ENCODE measurements at places on chromosomes 2 and 18.
A peak's percentile ranks its signal among the peaks of the same experiment; 100 is the strongest.

DNA sequence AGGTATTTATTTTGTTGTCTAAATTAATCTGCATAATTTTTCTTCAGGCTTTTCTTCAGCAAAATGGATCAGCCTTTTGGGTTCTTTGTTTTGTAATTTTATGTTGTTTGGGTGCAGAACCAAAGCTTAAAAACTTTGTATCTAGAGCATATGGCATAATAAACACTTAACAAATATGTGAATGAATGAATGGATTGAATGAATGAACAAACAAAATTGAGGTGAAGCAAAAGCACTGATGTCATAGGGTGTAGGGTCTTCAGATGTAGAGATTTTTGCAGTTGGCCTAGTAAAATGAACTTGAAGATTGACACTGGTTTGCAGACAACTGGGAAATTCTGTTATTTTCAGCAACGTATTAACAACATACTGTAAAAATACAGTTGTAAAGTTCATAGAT, 17.3 kb downstream of the VAPA start:
- DNase-seq = no peak

GRCh38 chr2:197919487-197919886, 115.1 kb downstream of the PLCL1 start:
- no peak for DNase-seq

DNA sequence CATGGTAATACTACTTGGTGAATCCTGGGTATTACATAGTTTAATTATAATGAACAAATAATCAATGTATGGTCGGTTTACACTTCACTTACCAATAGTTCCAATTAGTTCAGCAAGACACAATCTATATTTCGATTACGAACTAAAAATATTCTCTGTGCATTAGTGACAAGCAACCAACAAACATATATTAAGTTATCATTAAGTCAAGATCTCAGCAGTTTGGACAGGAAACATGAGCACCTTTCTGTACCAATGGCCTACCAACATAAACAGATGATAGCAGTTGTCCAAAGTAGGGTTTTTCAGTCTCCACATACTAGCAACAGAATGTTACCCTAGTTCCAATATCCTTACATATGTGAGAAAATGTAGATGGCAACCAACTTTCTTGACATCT, 32.8 kb downstream of the RTN4 start:
- DNase-seq = no peak

GRCh38 chr2:52572469-52572894, 1195.1 kb upstream of the CHAC2 start:
- no peak for DNase-seq

DNA sequence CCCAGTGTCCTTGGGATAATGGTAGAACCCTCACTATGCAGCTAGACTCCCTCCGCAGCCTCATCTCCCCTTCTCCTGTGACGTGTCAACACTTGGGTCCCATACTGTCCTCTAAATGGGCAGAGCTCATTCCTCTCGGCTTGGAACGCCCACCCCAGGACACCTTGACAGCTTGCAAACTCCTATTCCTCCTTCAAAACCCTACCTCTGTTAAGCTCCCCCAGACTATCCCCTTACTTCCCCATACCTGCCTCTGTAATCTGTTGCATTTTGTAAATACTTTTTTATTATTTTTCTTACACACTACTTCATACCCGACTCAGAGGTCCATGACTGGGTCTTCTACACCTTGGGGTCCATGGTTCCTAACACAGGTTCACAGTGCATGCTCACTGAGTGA, 28.0 kb downstream of the STEAP3 start:
- no peak for DNase-seq

- DNase-seq = no peak
These were observed 331.1 kb downstream of the PLCL1 start for GRCh38 chr2:198135481-198135934.

- peak; percentile 77 for DNase-seq
These were observed 171.5 kb downstream of the CELF4 start for GRCh38 chr18:37393945-37394609.

DNA sequence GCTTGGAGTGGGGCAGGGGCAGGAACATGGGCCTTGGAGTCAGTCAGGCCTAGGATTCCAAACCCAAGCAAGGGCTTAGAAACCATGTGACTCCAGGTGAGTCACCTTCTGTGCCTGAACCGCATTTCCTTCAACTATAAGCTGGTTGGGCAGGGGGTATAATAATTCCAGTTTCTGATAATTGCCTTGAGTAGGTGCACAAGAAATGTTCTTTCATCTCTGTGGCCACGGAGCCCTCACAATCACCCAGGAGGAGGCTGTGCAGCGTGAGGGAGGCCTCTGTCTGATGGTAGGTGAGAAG, 112.1 kb upstream of the HAAO start:
- no peak for DNase-seq

DNA sequence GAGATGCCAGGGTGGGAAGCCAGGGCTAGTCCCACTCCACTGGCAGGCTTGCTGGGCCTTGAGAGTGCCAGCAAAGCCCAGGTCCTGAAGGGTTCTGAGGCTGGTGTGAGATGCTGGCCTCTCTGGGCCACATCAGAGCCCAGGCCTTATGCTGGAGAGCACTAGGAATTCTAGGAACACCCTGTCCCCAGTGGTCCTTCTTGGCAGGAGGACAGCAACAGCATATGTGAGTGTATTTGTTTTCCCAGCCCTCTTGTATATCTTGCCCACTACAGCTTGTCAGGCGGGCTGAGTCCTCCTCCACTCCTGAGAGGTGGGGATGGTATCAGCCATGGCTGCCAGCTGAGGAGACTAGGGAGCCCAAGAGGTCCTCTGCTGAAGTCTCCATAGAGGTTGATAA, 327.0 kb downstream of the PDE11A start:
- no peak for DNase-seq

- DNase-seq = no peak
These were observed 25.3 kb downstream of the ITM2C start for GRCh38 chr2:230889911-230890601.

DNA sequence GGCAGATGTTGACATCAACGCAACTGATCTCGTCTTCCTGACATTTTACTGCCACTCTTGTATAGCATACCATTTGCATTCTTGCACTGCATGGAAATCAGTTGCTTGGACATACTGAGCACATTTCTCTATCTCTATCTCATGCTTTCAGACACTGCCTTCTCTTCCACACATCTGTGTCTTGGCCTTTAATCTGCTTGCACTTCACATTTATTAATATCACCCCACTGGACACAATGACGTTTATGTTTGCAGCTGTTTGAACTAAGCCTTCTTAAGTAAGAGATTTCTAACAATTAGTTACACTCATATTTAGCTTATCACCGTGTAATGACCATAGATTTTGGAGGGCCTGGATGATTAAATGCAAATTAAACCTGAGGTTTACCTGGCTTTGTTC, 229.8 kb upstream of the CDH19 start:
- DNase-seq = no peak

DNA sequence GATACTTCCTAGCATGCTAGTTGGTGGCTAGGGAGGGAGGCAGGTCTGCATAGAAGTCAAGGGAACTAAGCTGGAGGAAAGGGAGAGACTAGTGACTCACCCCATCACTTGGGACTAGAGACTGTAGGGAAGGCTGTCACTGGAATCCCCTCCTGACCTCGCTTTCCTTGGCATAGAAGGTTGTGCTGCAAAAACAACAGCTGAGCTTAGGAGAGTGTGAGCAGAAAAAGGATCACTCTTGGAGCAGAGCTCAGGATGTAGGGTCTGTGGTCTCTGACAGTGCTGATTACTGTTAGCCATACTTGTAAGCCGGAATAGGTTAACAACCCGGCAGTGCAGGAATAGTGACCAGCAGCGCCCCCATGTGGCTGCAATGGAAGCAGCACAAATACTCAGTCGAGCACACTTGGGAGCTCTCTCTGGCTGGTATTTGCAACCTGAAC, 66.9 kb upstream of the SMAD2 start:
- DNase-seq = peak; percentile 20

GRCh38 chr2:170204298-170204951, 26.5 kb downstream of the MYO3B start:
- DNase-seq = no peak

GRCh38 chr2:51511002-51511401, 479.1 kb upstream of the NRXN1 start:
- no peak for DNase-seq

GRCh38 chr18:42228581-42228980, 273.5 kb downstream of the PIK3C3 start:
- DNase-seq = no peak

DNA sequence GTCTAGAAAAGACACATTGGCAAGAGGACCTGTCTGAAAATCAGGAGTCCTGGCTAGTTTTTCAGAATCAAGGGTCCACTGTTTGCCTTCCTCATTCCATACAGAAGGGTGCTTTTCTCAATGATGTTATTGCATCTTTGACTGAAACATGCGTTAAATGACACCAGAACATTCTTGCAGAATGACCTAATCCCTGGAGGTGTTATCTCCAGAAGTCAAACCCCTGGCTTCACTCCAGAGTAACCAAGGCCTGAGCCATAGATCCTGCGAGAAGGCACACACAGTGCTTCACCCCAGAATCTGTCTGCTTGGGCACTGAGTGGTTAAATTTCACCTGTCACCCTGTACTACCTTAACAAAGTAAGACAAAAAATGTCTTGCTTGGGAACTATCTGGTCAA, 1055.2 kb upstream of the FANCL start:
- DNase-seq = no peak

DNA sequence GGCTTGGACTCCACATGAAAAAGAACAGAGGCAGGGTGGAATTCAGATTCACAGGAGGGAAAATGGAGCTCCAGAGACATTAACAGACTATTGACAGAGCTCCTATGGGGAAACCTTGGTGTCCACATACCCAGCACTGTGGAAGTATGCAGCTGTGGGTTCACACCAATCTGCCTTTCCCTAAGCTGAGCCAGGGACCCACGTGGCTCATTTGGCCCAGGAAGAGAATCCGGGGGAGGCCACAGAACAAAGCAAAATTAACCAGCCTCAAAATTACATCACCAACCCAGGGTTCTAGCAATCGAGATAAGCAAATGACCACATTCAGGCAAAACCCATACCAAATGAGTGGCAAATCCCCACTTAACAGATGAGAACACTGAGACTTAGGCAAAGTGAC, 105.8 kb upstream of the TWIST2 start:
- no peak for DNase-seq

- DNase-seq = no peak
These were observed 223.0 kb upstream of the DOK6 start for GRCh38 chr18:69177702-69178101.

DNA sequence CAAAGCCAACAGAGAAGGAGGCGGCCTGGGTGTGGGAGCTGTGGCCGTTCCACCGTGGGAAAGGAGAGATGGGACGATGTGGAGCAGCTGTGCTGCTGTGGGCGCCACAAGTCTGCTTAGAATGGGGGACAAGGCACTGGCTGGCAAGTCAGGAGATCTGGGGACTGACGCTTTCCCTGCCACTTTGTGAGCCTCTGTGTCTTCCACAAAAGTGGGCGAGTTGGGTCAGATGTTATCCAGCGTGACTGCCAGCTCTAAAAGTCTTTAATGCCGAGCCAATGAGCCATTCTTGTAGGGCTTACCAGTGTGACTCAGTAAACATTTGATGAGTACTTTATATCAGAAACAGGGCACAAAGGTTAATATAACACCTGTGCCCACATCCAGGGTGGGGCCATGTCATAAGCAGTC, 113.6 kb upstream of the MGAT5 start:
- DNase-seq = peak; percentile 30

DNA sequence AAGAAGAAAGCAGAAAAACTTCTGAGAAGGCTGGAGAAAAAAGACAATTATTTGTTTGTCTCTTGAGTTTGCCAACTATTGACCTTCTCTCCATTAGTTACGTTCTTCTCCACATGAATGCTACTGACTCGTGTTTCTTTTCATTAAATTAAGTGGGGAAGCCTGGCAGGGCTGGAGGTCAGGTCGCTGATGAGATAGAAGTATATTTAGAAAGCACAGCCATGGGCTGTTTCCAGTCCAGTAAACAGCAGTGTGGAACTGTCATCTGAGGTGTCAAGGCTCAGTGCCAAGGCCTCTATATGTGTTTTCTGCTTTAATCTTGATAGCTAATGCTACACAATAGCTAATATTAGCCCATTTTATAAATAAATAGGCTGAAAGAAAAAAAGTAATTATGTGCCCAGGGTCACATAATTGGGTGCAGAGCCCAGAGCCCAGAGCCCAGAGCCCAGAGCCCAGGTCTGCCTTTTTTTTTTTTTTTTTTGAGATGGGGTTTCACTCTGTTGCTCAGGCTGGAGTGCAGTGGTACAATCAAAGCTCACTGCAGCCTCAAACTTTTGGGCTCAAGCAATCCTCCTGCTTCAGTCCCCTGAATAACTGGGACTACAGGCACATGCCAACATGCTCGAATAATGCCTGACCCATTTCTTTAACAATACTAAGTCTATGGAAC, 6.3 kb downstream of the MSGN1 start:
- no peak for DNase-seq

DNA sequence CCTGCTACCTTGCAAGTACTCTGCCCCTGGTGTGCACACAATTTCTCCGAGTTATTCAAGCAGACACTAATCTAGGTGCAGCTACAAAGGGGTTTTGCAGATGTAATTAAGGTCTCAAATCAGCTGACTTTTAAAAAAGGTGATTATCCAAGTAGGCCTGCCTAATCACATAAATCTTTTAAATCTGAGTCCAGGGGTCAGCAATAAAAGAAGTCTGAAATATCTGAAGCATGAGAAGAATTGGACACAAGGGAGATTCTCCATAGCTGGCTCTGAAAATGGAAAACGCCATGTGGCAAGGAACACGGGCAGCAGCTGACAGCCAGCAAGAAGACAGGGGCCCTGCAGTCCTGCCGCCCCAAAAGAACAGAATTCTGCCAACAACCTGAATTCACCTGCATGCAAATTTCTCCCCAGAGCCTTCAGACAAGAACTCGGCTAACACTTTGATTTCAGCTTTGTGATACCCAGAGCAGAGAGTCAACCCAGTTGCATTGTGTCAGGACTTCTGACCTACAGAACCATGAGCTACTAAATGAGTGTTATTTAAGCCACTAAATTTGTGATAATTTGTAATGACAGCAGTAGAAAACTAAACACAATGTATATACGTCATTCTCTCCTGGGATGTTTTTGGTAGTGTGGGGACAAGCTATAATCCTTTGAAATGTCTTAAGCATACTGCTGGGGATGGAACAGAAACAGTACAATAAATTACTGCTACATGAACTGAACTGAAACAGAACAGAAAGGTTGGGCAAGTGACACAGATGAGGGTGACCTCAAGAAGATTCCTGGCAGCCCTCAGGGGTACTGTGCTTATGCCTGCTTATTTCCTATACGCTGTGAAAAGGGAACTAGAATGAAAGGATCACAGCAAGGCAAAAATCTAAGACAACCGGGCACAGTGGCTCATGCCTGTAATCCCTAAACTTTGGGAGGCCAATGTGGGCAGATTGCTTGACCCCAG, 3.2 kb downstream of the INO80C start:
- DNase-seq = no peak

GRCh38 chr2:3449936-3450335, 69.4 kb downstream of the ADI1 start:
- no peak for DNase-seq

- no peak for DNase-seq
These were observed 135.8 kb downstream of the CELF4 start for GRCh38 chr18:37429791-37430190.

- no peak for DNase-seq
These were observed 2.0 kb downstream of the GALNT3 start for GRCh38 chr2:165792104-165792454.

- peak; percentile 88 for DNase-seq
These were observed 64.9 kb downstream of the FIGN start for GRCh38 chr2:163670929-163671328.
